ENCODE measurements at places on chromosomes 5 and 9.

- DNase-seq, result no peak
Measured at GRCh38 chr5:14171621-14172020, 28.5 kb downstream of the TRIO start.

DNA sequence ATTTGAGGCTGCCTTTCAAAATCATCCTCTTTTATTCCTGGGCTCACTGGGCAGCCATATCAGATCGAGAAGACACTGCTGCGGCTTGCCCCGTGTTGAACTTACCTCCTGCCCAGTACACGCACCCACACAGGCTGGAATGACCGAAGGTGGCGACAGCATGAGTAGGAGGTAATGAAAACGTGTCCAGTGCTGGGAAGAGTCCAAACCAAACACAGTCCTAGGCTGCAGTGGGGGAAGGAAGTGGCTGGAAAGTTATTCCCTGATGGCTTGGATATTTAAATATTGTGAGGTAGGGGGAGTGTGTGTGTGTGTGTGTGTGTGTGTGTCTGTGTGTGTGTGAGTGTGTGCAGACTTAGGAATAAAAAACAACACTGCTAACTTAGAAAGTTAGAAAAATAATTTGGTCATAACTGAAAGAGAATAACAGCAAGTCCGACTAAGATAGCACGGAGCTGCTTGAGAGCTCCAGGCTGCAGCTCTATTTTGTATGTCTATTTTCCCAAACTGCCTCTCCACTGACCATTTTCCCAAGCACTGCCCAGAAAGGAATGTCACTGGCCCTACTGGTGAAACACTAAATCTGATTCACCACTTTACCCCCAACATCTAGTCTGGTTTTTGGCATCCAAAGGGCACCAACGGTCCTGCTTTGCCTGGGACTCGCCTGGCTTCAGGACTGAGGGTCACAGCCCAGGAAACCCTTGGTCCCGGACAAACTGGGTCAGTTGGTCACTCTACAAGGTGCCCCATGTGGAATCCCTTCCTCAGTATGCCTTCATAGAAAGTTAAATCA lies 41.2 kb downstream of the ANKH start:
- no peak for DNase-seq

DNA sequence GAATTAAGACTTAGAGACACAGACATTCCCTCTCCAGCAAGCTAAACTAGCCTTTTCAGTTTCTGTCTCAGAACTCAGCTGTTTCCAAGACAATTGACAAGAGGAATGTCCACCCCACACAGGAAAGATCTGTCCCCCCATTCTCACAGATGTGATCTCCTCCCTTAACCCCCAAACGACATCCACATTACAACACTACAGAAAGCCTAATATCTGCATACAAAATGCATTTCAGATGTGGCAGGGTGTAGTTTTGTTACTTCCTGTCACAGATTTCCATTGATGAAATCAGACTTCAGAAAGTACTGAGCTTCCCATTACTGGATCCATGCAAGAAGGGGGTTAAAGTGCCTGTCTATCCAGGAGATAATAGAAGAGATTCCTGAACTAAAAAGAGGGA lies 2.9 kb upstream of the ARSI start:
- DNase-seq, result no peak

DNA sequence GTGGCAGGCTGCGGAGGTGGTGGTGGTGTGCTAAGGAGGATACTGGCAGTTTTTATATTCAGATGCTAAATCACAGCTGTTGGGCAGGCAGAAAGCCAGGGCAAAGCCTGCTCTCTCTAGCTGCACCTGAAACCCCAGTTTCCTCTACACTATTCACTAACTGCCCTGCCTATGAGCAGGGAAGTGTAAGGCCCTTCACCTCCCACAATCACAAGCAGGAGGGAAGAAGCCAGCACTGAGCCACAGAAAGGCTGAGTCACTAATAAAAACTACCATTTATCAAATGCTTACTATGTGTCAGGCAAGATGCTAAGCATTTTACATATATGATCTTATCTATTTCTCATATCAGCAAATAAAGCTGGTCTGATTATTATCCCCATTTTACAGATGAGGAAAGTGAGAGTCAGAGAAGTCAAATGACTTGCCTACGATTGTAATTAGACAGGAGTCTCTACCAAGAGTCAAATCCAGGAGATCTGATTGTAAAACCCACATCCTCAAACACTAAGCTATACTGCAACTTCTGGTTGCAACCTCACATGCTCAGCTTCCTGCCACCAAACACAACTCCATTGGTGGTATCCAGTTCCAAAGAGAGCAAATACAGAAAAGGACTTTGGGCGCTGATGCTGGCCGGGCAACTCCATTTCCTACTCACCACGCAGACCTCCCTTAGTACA lies 17.7 kb upstream of the IL6ST start:
- peak; percentile 12 for DNase-seq

GRCh38 chr5:155575861-155576260 lies 562.3 kb downstream of the KIF4B start:
- DNase-seq, result no peak

DNA sequence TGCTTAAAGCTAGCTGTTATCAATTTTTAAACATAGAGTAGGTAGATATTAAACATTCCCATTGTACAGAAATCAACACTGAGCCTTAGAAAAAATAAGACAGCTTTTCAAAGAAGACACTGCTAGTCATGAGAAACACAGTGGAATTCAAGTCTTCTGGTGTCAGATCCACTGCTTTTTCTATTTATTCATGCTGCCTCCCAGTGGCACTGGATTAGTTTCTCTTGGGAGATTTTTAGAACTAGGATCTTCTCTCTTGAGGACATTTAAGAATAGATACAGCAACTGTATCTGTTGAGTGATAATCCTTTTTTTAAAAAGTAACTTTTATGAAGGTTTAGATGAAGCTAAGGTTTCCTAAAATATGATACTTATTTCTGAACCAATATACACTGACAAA lies 1635.4 kb upstream of the C9orf72 start:
- DNase-seq, result no peak

GRCh38 chr5:142017832-142018427 lies 5.1 kb upstream of the GNPDA1 start:
- no peak for DNase-seq

All from T-helper 9 cell (primary cell).